H1 (cell line): ENCODE measurements at places on chromosomes 12 and 14.
A peak's percentile ranks its signal among the peaks of the same experiment; 100 is the strongest.

- DNase-seq, result no peak
Observed at GRCh38 chr12:124696693-124697476, 129.5 kb upstream of the NCOR2 start.

DNA sequence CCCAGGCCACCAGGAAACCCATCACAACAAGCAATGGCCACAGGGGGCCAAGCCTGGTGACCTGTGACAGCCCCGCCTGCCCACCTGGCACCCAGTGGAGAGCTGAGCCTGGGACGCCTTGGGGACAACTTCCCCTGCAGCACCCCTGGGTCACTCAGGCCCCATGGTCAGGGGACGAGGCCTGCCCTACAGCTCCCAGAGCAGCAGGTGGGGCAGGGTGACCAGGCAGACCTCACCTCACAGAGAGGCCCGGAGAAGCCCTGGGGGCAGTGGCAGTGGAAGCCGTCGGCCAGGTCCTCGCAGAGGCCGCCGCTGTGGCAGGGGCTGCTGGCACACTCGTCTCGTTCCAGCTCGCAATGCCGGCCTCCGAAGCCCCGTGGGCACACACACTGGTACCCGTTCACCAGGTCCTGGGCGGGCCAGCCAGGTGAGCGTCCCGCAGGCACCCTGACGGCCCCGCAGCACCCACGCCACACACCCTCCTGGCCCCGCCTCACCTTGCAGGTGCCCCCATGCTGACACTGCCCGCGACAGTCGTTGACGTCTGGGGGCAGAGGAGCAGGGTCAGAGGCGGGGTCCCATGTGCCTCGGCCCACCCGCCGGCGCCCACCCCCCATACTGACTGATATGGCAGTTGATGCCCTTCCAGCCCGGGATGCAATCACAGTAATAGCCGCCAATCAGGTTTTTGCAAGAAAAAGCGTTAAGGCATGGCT lies 18.1 kb downstream of the JAG2 start:
- DNase-seq, result no peak

- DNase-seq, result no peak
Observed at GRCh38 chr12:88339254-88339949, 197.3 kb downstream of the TMTC3 start.

DNA sequence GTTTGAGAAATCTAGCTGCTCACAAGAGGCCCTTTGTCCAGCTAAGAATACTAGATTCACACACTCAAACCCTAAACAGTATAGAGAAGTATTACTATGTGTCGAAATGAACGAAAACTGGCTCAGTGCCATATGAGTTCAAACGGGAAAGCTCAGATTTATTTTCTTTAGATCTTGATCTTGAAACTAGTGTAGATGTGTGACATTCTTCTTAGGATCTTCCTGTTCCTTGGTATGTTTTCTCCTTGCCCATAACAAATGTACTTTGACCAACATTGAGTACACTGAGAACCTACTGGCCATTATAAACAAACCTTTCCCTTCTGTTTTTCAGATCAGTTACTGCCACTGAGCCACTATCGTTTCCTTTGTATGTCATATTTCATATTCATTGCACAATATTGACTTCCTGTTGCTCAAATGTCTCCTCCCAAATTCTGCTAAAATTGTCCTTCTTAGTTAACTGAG lies 21.3 kb downstream of the MYBPC1 start:
- no peak for DNase-seq

DNA sequence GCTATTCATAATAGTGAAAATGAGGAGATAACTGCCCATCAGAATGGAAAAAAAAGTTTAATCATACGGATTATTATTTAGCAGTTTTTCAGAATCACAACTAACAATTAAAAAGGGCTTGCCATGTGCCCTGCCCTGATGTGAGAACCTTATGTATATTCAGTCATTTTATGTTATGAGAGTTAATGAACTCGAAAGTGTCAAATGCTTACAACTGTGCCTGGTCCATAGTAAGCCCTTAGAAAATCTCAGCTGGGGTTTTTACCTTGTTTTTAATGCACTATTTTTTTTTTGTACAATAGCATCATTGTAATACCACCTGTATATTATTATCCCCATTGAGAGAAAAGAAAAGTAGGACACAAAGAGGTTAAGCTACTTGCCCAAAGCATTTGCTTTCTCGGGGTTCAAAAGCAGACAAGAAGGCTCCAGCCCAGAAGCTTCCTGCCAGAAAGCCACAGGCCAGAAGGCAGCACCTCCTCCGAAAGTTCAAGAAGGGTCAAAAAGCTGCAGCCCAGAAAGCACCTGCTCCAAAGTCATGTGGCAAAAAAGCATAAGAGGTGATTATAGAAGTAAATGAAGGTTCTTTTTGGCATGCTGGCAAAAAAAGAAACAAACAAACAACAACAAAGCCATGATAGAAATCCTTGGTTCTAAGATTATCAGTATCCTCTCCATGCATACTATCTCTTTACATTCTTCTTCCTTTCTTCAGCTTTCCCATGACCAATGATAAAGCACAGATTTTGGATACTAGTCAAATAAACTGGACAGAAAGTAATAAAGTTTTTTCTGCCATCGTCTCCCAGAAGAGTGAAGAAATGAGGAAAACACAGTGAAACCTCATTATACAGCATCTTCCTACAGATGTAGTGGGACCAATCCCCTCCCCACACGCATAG lies 59.1 kb upstream of the NAP1L1 start:
- DNase-seq, result no peak

DNA sequence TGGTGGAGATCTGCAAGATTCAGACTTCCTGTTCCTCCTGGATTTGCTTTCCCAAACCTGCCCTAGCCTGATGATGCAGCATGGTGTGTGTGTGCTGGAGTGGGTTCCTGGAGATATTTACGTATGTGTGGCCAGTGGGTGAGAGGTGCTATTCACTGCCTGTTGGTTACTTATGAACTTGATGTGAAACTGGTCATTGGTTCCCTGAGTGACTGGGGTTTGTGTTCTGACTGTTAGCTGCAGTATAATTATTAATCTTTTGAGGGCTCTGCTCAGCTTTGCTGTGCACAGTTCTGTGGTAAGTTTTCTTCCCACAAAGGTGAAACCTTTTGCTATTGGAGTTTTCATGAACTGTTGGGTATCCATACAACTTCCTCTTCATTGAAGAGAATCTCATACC lies 541.8 kb upstream of the FBXO33 start:
- no peak for DNase-seq

DNA sequence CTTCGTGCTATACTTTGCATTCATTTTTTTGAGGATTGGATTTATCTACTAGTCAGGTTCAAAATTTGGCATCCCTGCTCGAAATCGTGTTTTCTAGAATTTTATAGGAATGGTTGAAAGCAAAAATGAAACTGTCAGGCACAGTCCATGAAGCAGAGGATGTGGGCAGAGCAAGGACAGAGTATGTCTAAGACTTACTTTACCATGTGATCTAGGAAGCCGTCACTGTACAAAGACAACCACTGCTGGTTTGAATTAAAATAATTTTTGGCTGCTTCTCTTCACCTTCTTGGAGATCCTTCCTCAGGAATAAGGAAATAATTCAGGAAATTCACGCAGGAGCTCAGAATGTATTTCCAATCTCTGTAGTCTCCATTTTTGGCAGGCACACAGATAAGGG lies 31.6 kb upstream of the SGPP1 start:
- DNase-seq, result no peak

- DNase-seq, result no peak
Observed at GRCh38 chr12:93541578-93542225, 30.8 kb upstream of the SOCS2 start.

DNA sequence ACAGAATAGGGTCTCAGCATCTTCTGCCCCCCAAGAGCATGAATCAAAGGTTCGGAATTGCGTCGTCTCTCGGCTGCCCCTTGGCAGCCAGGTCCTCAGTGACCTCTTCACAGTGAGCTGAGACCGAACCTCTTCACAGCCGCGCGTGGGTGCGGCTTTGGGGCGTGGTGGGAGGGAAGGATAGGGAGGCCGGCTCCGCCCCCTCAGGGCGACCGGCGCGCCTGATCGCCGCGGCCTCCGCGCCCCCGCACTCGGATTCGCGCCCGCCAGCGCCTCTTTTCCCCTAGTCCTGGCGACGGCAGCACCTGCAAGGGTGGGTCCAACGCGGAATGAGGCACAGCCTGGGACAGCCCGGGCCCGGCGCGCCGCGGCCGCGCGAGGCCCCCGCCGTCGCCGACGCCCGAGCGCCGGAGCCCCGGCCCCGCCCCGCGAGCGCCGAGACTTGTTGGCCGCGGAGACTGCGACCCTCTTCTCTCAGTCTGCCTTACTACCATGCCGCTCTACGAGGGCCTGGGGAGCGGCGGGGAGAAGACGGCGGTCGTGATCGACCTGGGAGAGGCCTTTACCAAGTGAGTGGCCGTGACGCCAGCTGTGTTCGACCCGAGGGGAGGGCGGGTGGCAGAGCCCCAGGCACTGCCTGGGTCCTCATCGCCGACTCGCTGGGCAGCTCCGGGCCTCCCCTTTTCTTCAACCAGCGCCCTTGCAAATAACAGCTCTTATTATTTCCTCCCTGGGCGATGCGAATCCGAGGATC lies at the start of gene ACTR10:
ACTR10 (plus strand) TSS at position 424 of the 754 bp plus-strand sequence; CDS start at position 493, 69 bp downstream.
- DNase-seq, result peak; percentile 87

- no peak for DNase-seq
Observed at GRCh38 chr14:39005044-39005880, 97.8 kb downstream of the SEC23A start.

DNA sequence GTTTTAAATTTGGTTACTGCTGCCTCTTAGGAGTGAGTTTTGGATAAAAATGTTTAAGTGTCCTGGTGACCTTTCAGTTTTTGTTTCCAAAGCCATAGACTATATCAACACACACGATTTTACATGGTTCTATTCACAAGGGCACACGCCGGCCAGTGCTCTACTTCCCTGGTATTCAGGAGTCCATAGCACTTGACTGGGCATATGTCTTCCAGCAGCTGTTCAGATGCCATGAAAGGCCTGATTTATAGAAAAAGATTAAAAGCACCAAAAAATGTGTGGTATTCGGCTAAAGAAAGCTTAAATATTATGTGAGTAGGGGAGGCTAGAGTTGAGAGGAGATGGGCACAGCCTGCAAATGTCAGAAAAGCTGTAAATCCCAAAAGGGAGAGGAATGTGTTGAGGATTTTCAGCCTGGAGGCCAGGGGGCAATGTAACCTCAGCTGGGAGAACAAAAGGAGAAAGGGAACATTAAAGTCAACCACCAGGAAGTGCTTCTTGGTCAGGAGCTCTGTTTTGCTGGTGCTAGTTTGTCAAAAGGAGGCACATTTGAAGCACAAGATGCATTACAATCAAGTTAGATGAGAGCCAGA lies 478.4 kb downstream of the RAD51B start:
- DNase-seq, result peak; percentile 52
